Hippocampal formation (tissue), 2 donors: ENCODE measurements at places on chromosomes 1 and 21.
A peak's percentile ranks its signal among the peaks of the same experiment; 100 is the strongest.

DNA sequence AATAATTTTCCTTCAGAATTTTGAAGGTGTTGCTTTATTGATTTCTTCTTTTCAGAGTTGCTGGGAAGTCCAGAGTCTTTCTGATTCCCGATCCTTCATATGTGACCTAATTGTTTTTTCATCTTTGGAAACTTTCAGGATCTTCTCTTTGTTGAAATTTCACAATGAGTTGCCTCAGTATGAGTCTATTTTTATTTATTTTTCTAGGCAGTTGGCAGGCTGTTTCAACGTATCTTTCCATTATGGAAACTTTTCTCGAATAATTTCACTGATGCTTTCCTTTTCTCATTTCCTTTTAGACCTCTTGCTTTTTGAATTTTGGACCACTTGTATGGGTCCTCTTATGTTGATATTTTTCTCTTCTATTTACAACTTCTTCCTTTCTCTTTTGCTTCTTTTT, 354.3 kb downstream of the TGFB2 start:
- no peak for DNase-seq

DNA sequence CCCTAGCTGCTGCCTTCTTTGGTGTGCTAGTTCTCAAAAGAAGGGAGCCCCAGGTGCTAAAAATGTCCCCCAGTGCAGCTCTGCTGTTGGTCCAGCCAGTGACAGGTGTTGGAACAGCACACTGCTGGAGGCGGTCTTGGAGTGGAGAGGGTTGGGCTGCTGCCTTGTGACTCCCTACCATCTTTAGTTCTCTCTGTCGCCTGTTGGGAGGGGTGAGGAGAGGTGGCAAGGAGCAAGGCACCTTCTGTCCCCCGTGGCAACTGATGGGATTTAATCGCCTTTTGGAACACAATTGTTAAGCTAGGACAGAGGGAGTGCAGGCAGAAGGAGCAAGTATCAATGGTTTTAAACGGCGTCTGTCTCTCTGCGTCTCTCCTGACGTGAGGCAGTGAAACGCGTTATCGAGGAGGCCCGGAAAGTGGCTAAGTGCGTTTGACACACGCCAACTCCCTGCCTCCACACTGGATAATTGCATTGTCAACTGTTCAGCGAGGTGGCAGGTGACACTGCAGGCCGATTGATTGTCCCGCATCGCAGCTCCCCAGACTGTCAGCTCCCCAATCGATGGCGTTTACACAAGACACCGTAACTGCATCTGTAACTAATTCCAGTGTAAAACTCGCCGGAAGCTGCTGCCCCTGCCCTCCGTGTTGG, 34.0 kb downstream of the TMEM53 start:
- DNase-seq: no peak

- DNase-seq: no peak
These were observed 32.4 kb upstream of the MYSM1 start for GRCh38 chr1:58732087-58732775.

DNA sequence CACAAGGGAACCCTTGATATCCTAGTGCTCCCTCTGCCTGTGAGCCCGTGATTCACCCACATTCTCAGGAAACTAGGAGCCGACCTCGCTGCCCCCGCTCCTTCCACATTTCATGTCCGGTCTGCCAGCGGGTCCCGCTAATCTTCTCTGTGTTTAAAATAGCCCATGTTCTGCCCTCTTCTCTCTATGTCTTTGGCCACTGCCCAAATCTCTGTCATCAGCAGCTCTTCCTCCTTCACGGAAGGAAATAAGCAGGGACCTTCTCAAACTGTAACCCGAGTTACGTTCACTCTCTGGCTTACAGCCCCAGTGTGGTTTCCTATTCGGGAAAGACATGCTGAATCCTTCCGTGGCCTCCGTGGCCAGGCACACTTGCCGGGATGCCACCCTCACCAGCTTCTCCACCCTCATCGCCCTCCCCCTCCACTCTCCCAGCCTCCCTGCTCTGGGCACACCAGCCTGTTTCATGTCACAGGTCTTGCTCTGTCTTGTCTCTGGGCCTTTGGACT, 21.1 kb upstream of the UBXN10 start:
- DNase-seq: peak; percentile 27

DNA sequence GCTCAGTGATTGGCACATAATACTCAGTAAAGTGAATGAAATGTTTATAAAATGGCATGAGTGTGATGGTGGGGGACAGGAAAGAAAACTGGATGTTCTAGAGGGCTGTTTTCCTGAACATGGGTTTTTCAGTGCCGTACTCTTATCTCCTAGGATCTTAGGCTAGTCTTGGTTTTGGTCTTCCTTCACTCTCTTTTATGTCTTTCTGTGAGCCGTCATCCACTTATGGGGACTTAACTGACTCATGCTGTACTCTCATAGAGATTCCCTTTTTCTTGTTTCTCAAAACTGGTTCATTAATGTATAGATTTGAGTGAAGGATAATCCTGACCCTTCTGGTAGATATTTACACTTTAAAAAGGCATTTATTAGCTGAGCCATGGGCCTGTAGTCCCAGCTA, 16.6 kb downstream of the AGO3 start:
- DNase-seq: no peak

GRCh38 chr1:64282351-64282750, 78.9 kb downstream of the UBE2U start:
- DNase-seq: no peak

GRCh38 chr21:29920938-29921337, 18.9 kb downstream of the GRIK1 start:
- DNase-seq: no peak

GRCh38 chr21:44965251-44966022, 25.6 kb downstream of the SLX9 start:
- DNase-seq: no peak
